SJSA1 (cell line): ENCODE measurements at places on chromosomes 5 and 9.

DNA sequence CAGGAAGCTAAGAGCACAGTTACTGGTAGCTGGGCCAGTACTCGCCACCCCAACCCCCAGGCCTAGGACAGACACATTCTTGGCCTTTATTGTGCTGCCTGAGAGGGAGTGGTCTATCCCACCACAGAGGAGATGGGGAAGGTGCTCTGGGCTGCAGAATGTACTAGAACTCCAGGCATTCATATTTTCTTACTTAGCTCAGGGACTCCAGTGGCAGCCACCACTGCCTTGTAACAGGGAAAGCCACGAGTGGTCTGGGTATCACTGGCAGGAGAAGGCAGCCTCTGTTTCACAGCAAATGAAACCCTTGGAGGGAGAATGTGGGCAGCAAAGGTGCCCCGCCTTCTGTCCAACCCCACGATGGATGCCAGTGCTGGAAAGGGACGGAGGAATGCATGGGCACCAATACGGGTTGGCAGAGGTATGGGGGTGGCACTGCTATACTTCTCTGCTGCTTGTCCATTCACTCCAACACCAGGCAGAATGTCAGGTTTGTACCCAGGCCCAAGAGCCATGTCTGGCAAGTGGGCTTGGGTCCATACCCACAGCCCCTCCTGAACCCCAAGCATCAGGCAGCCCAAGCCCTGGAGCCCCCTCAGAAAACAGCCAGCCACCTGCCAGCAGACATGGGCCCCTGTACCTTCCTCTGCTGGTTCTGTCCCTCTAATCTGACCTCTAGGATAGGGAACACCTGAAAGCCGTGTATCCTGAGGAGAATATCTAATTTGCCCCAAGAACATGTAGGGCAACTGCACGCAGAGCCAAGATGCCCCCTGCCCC is 4.6 kb downstream of the SEPTIN8 start:
- no peaks in the 10 kb centered on the region for H3K27me3 ChIP-seq
- H3K27ac ChIP-seq, result no peak overlapping the region
- peaks cover 20% of the 10 kb centered on the region for H3K36me3 ChIP-seq

GRCh38 chr9:37253377-37253937 is 133.1 kb downstream of the ZCCHC7 start:
- H3K27me3 ChIP-seq, result no peaks in the 10 kb centered on the region
- no peak overlapping the region for H3K27ac ChIP-seq
- H3K36me3 ChIP-seq, result no peaks in the 10 kb centered on the region
- no peak for DNase-seq

- no peak overlapping the region for H3K4me3 ChIP-seq
- no peaks in the 10 kb centered on the region for H3K4me1 ChIP-seq
- no peaks in the 10 kb centered on the region for H3K36me3 ChIP-seq
- no peak overlapping the region for H3K27ac ChIP-seq
Measured at GRCh38 chr9:130810609-130811136, 24.4 kb upstream of the ABL1 start.

GRCh38 chr5:125042261-125042890 is 295.9 kb upstream of the ZNF608 start:
- peaks cover 49% of the 10 kb centered on the region for H3K4me1 ChIP-seq
- no peak overlapping the region for H3K4me3 ChIP-seq
- no peaks in the 10 kb centered on the region for H3K27me3 ChIP-seq
- peak overlapping the region; percentile 36; the same call in 1 of the 2 replicates for H3K27ac ChIP-seq

- H3K36me3 ChIP-seq, result no peaks in the 10 kb centered on the region
- DNase-seq, result no peak
- no peak overlapping the region for H3K4me3 ChIP-seq
- H3K27ac ChIP-seq, result no peak overlapping the region
- H3K27me3 ChIP-seq, result no peaks in the 10 kb centered on the region
Measured at GRCh38 chr5:38364825-38365224, 106.5 kb downstream of the EGFLAM start.

GRCh38 chr5:158485047-158485446 is 614.7 kb downstream of the EBF1 start:
- H3K27ac ChIP-seq, result no peak overlapping the region
- H3K4me1 ChIP-seq, result peaks cover 7% of the 10 kb centered on the region
- H3K27me3 ChIP-seq, result no peaks in the 10 kb centered on the region; the same call in 1 of the 2 replicates
- DNase-seq, result no peak

DNA sequence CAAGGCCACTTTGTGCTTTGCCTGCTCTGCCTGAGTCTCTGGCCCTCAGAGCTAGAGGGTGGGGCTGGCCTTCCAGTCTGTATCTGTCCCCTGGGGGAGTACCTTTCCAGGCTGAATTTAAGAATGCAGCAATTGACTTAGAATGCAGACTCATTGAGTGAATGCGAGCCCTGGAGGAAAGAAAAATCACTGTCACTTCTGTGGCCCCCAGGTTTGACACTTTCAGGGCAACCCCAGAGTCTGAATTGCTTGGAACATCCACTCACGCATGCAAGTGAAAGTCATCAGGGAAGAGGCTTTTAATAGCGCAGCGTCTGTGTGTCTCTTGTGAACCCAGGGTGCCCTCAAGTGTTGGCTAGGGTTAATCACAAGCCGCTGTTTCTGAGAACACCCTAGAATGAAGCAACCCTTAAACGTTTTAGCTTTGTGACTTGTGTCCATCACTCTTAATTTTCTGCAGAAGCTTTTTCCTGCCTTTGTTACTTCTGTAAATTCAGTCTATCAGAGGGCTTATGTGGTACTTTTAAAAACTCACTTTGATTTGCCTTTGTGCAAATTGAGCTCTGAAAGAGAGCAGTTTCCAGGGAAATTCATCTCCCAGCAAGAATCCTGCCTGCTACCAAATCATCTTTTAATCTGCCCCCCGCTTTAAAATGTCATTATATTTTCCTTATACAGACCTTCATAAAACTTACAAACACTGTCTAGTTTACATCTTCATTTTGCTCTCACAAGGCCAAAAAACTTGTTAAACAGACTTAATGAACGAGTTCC is 146.8 kb upstream of the IQGAP2 start:
- H3K27me3 ChIP-seq, result peaks cover 17% of the 10 kb centered on the region; the same call in 1 of the 2 replicates
- H3K4me3 ChIP-seq, result no peak overlapping the region
- peak; percentile 20 for DNase-seq
- no peaks in the 10 kb centered on the region for H3K36me3 ChIP-seq
- no peaks in the 10 kb centered on the region for H3K4me1 ChIP-seq

DNA sequence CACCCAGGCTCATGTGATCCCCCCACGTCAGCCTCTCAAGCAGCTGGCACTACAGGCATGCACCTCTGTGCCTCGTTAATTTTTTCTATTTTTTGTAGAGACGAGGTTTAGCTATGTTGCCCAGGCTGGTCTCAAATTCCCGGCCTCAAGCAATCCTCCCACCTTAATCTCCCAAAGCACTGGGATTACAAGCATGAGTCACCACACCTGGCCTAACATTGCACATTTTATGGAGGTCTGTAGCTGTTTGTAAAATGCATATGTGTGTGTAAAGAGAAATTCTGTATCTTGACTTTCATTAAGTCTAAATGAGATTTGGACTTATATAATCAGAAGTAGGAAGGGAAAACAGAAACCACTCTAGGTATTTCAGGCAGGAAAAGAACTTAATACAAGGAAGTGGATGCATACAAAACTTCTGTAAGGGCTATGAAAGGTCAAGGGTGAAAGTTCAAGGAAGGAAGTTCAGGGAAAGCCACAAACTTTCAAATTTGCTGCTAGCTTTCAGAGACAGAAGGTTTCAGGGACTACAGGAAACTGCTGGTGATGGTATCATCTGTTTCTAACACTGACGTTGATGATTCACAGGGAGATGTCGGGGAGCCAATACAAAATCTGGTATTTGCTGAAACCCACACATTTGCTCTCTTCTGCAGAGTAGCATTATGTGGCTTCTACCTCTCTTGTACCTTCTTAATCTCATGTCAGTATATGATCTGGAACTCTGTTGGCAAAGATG is 209.4 kb downstream of the PIK3R1 start:
- no peak overlapping the region for H3K27ac ChIP-seq
- peaks cover 18% of the 10 kb centered on the region for H3K4me1 ChIP-seq
- no peak for DNase-seq
- no peaks in the 10 kb centered on the region for H3K27me3 ChIP-seq

DNA sequence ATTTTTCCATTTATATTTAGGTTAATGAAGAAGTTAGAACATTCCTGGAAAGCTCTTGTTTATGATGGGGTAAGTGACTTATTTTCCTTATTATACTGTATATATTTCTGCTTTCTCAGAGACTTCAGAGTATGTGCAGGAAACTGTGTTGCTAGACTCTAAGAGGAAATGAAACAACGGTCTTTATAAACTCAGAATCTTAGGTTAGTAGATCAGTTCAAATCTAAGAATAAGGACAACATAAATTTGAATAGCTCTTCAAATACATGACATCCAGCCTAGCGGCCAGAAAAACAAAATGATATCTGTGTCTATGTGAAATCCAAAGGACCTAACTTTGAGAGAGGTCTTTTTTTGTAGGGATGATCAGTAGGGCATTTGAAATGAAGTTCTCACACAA is 94.3 kb downstream of the PRKACG start:
- H3K27me3 ChIP-seq, result no peaks in the 10 kb centered on the region
- H3K36me3 ChIP-seq, result no peaks in the 10 kb centered on the region
- H3K4me3 ChIP-seq, result no peak overlapping the region
- no peaks in the 10 kb centered on the region for H3K4me1 ChIP-seq
